Stimulated activated CD8-positive, alpha-beta memory T cell treated with anti-CD3 and anti-CD28 coated beads, Interleukin-15, amount 100 ng/mL, for 1 hour (primary cell): ENCODE measurements at places on chromosomes 12 and 14.

DNA sequence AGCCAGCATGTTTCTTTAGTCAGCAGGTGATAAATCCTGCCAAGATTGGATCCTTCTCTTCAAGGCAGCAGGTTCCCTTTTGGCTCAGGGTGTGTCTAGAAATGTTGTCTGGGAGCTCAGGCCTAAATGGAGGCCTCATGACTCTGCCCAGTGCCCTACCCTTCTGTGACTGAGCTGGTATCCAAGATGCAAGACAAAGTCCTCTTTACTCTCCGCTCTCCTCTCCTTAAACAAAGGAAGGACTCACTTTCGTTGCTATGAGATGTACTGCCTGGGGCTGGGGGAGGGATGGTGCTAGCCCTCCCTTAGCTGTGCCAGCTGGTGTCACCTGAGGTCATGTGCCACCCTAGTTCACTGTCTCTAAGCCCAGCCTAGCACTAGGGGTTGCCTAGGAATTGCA lies 13.8 kb upstream of the TMPRSS12 start:
- no peak for DNase-seq

- DNase-seq = no peak
Observed at GRCh38 chr12:113933201-113933786, 32.8 kb downstream of the RBM19 start.

GRCh38 chr12:4768341-4768740 lies 48.1 kb downstream of the GALNT8 start:
- DNase-seq = no peak

- no peak for DNase-seq
Observed at GRCh38 chr12:117036547-117036946, 62.7 kb downstream of the TESC start.

GRCh38 chr12:55965240-55965639 lies 602 bp downstream of the PMEL start:
- no peak for DNase-seq

DNA sequence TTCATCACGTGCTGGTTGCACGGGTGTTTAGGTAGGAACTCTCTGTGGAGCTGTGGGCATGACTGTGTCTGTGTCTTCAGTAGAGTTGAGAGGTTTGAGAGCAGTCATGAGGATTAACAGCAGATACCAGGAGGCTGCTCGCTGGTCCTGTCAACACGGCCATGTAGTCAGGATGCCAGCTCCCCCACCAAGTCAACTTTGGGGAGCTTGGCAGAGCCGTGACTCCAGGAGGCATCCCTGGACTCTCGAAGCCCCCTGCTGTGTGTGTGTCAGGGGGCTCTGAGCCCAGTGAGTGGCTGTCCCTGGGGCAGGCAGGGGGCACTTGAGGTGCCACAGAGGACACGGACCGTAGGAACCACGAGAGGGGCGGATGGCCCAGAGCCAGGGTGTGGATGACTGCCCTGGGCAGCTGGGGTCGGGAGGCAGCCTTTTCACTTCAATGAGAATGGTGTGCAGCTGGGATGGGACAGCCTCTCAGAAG lies 7.2 kb upstream of the GPR132 start:
- DNase-seq = no peak

GRCh38 chr12:24361877-24362580 lies 412.6 kb upstream of the SOX5 start:
- no peak for DNase-seq

GRCh38 chr14:68574906-68575305 lies 218.0 kb downstream of the ZFP36L1 start:
- DNase-seq = no peak

DNA sequence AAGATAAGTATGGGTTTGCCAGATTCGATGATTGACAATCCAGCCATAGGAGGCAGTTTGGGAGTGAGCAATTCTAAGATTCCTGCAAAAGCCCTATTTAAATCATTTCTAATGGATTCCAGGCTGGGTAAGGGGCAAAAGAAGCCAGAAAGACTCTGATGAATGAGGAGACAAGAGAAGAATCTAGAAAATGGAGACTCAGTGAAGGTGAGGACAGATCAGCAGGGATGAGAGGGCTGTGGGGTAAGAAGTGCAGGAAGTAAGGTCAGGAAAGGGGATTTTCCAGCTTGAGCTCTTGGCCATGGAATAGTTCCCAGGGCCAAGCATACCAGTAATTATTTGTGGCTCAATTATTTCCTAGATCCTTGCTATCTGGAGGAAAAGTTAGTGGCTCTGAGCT lies 87.3 kb downstream of the TMX1 start:
- DNase-seq = no peak

GRCh38 chr14:89188492-89188891 lies 228.5 kb downstream of the FOXN3 start:
- no peak for DNase-seq

DNA sequence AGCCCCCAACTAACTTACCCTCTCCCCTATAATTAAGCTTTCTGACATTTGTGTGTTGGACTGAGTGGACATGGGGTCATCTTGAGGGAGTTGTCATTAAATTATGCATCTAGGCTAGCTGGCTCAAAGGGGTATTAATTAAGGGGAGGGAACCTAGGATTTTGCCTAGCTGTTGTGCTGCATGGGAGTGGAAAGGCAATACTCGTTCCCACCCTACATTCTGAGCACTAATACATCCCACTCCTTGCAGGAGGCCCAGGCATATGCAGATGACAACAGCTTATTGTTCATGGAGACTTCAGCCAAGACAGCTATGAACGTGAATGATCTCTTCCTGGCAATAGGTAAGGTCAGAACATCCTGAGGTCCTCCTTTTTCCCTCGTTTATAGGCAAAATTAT lies 6.0 kb upstream of the SUOX start:
- DNase-seq = no peak

DNA sequence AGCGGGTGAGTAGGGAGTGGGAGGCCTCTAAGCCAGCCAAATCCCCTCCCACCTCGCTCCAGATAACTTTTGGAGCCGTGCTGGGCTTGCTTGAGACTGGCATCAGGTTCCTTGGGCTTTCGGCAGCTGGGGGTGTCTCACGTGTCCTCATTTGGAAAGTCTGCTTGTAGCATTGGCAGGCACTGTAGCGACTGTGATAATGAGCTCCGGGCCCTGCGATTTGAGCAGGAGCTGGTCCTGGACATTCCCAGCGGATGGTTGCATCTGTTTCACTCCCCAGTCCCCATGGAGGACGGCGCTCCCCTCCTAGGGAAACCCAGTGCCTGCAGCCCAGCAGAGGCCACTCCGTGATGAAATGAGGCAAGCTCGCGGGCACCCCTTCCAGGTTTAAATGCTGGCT lies 49.4 kb downstream of the DGLUCY start:
- DNase-seq = no peak

GRCh38 chr12:96420277-96420835 lies 20.1 kb upstream of the CDK17 start:
- DNase-seq = no peak

DNA sequence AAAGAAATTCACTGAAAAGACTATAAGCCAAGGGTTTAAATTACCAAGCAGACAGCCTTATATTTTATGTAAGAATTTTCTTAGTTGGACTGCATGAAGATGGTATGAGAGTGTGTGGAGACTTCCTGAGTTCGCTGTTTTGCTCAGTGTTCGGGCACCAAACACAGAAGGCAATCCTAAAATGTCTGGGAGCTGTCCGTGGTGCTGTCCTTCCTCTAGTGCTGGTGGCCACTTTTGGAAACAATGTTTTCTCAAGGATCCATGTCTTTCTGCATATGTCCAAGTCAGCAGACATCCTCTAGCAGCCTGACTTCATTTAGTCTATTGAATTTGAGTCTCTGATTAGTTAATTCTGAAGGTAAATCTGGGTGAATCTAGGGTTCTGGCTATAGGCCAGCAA lies 135.8 kb downstream of the SLC8A3 start:
- DNase-seq = no peak

- DNase-seq = no peak
Observed at GRCh38 chr14:78967111-78967809, 797.1 kb downstream of the NRXN3 start.

GRCh38 chr14:61334197-61334701 lies 12.9 kb downstream of the PRKCH start:
- no peak for DNase-seq

DNA sequence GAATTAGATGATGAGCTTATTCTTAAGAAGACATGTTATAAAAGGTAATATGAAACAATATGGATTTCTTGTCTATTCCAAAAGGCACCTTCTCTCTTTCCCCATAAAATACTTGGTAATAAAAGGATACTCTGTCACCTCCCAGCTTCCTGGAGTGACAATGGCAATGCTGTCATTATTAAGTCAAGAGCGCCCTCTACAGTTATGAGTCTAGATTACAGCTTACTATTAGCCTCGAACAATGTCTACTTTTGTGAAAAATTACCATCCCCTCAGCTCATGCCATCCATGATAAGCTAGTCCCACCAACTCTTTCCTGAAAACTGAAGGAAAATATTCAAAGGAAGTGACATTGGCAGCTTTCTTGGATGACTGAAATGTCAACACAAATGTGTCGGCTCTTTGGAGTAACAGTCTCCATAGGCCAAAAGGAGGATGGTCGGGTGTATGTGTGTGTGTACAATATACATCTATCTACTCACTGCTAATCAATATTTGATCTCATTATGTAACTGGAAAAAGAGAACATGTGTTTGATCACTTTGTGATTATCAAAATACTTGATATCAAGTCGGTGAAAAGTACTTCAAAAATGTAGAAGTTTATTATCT lies 48.7 kb upstream of the CDKN3 start:
- DNase-seq = no peak

DNA sequence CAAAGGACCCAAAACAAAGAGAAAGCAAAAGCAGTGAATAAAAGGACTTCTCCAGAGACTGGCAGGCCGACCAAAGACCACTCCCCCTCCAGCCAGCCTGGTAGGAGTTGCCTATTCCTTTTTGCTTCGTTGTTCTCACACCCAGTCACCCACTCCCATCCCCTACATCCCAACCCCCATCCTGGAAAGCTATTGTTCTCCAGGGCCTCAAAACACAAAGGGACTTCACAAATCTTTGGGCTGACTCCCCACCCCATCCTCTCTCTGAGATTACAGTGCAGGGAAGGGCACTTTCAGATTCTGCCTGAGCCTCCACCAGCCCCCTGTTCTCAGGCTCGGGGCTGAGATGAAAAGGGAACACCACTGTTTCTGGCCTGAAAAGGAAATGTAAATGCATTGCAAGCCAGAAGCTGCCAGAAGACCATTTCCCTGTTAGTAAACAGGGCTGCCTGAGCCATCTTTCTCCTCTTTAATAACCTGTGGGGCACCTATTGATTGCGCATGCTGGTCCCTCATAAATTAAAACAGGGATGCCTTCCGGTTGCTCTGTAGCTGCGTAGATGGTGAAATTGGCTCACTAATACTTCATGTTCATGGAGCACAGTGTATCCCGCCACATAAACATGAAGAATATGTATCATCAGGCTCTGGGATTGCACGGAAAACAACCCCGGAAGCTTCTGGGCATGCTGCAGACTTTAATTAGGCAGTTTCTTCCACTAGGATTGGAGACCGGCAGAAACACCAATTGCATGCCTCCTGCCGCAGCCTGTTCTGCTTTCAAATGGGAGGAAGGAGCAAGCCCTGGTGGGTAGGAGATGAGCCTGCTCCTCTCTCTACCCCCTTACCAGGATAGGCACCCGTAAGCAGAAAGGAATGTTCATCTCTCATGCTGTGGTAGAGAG lies 130.3 kb upstream of the FUT8 start:
- DNase-seq = no peak

DNA sequence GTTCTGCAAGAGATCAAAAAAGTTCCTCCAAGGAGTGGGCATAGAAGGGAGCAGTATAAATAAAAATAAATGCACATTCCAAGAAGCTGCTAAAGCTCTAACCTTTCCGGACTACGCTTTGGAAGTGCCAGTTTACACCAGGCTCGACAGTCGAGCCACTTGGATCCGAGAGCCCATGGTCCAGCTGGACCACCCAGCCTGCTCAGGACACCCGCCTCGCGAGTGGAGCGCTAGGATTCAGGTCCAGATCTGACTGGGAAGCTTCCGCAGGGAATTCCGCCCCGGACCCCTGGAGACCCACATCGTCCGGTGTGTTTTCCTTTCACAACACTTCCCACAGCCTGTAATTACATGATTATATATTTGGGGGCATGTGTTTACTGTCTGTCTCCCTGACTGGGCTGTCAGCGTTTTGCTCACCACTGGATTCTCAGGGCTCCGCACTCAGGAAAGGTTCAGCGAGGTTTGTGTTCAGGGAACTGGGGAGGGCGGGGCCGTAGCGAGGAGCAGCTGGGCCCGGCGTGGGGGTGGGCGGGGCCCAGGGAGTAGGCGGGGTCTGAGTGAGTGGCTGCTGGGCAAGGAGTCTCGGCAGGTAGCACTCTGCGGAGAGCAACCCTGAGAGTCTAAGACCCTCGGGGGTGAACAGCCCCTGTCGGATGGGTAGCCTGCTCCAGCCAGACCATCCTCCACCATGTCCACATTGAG lies 52.3 kb upstream of the TMEM263 start:
- peak; percentile 46 for DNase-seq

GRCh38 chr14:68681256-68682011 lies 111.4 kb downstream of the ZFP36L1 start:
- DNase-seq = no peak

GRCh38 chr14:45253754-45254310 lies 830 bp upstream of the MIS18BP1 start:
- no peak for DNase-seq

DNA sequence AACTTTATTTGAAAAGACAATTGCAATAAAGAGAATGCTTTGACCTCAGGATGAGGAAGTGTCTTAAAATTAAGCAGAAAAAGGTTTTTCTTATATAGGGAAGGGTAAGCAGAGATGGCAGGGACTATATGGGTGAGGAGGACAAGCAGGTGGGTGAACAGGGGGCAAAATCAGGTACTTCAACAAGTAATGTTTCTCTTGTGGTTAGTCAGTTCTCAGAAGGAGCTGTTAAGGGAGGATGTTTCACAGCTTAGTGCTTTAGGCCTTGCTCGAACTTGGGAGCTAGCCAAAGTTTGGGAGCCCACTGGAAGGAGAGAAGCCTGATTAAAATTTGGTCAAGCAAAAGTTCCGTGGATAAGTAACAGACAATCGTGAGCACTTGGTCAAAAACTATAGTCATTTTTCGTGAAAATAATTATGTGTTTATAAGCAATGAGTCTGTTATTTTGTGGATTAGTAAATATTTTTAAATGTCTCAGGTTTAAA lies 364.2 kb upstream of the TMPO start:
- no peak for DNase-seq

DNA sequence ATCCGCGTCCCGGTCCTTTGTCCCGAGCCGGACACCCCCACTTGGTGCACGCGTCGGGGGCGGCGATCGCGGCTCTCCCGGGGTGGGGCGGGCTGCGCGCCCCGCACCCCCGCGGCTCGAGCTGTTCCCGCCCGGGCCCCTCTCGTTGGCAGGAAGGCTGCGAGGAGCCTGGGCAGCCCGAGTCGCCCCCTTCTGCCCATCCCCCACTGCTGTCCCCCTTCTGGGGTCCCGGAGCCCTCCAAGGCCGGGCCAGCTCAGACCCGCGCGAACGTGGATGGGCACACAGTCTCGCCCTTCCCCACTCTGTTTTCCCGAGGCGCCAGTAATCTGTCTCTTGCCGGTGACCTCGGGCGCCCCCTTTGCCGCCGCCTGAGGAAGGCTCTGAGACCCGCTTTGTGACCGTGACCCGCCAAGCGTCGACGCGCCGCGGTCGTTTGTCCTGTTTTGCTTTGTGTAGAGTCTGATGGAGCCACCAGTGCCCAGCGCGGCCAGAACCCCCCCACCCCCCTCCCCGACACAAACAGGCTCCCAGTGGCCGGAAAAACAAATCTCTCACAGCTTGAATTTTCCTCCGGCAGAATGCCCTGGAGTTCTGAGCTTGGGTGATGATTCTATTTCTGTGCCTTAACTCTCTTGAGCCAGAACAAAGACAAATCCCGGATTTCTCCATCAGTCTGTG lies 610 bp downstream of the C14orf132 start:
- DNase-seq = no peak
